ENCODE measurements at places on chromosomes 1 and 21.

GRCh38 chr1:180246579-180246978 is 16.5 kb downstream of the LHX4 start:
- DNase-seq: no peak

- no peak for DNase-seq
These were observed 352.3 kb upstream of the B3GALT2 start for GRCh38 chr1:193538680-193539079.

DNA sequence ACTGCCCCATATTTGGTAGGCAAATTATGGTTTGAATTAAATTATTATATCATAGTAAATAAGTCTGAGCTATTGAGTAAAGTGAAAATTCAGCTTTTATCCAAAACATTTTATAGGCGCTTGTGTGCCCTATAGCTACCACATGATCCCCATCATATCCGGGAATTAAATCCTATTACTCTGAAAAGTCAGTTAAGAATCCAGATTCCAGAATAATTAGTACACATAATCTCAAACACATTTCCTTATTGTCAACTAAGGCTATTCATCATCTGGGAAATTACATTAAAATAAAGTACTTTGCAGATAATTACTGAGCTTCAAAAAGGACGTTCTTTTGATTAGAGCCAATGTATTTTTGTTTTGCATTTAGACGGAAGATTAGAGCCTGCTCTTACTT is 72.3 kb downstream of the CTH start:
- no peak for DNase-seq

GRCh38 chr1:52166996-52167753 is 25.3 kb downstream of the ZFYVE9 start:
- DNase-seq: peak; percentile 17

GRCh38 chr1:918843-919242 is 4.9 kb upstream of the SAMD11 start:
- DNase-seq: no peak

GRCh38 chr1:165563551-165563950 is 19.8 kb downstream of the LRRC52 start:
- no peak for DNase-seq

DNA sequence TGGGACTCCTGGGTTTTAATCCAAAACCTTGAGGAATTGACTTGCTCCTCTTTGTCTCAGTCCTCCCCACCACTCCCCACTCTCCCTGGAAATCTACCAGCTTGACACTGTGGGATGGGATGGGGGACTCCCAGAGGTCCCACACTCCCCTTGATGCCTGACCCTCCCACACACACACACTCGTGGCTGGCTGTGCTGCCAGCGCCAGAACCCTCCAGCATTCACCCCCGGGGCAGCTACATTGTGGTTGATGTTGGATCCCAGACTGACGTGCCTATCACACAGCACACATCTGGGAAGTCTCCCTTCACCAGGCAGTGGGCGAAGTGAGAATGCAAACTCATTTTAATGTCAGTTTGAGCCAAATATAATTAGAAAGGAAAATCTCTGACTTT is 10.0 kb downstream of the KIRREL1 start:
- peak; percentile 70 for DNase-seq

GRCh38 chr1:33032126-33032869 is 4.4 kb downstream of the AK2 start:
- DNase-seq: peak; percentile 49

GRCh38 chr1:202343652-202344349 is 2.1 kb upstream of the UBE2T start:
- peak; percentile 29 for DNase-seq

Data from fibroblast of lung (primary cell).